Vagina (tissue), 2 donors: ENCODE measurements at places on chromosomes 2 and 18.

GRCh38 chr2:65868177-65868576 is 435.8 kb upstream of the SPRED2 start:
- DNase-seq = no peak

- DNase-seq = no peak
Measured at GRCh38 chr2:181959508-181959907, 26.1 kb upstream of the PPP1R1C start.

- no peak for DNase-seq
Measured at GRCh38 chr2:229571243-229571642, 143.1 kb downstream of the DNER start.

GRCh38 chr2:60413814-60414168 is 139.7 kb downstream of the BCL11A start:
- DNase-seq = no peak

DNA sequence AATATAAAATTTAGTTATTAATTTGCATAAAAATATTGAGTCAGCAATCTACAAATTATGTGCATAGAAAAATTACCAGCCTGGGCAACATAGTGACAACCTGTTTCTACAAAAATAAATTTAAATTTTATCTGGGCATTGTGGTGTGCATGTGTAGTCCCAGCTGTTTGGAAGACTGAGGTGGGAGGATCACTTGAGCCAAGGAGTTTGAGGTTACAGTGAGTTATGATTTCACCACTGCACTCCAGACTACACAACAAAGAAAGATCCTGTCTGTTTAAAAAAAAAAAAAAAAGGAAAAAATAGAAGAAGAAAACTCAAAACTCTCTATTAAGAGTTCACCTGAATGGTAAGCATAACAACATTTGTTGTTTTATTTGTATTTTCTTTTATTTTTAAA is 1048.4 kb upstream of the CDH2 start:
- no peak for DNase-seq

DNA sequence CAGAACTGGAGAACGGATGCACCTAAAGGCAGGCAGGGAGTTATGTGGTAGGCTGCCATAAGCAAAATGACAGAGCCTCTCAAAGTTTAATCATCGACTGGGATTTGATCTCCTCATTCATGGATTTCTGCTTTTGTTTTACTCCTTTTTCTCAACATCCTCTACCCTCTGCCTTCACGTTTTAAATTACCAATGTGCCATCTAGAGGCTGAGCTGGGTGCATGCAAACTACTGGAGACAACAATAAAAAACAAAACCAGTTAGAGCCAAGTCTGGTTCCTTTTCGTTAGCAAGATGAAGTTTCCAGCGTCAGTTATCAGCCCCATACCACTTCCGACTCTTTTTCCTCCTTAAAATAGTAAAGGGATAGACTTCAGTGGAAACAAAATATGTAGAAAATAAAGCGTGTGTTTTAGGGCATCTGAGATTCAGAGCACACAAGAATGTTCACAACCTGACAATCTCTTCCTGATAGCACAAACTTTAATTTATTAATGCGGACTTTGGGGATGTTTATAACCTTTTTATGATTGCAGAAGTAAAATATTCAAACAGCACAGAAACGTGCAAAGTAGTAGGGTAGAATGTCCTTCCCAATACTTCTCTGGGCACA is 117.0 kb downstream of the LAMA1 start:
- no peak for DNase-seq

DNA sequence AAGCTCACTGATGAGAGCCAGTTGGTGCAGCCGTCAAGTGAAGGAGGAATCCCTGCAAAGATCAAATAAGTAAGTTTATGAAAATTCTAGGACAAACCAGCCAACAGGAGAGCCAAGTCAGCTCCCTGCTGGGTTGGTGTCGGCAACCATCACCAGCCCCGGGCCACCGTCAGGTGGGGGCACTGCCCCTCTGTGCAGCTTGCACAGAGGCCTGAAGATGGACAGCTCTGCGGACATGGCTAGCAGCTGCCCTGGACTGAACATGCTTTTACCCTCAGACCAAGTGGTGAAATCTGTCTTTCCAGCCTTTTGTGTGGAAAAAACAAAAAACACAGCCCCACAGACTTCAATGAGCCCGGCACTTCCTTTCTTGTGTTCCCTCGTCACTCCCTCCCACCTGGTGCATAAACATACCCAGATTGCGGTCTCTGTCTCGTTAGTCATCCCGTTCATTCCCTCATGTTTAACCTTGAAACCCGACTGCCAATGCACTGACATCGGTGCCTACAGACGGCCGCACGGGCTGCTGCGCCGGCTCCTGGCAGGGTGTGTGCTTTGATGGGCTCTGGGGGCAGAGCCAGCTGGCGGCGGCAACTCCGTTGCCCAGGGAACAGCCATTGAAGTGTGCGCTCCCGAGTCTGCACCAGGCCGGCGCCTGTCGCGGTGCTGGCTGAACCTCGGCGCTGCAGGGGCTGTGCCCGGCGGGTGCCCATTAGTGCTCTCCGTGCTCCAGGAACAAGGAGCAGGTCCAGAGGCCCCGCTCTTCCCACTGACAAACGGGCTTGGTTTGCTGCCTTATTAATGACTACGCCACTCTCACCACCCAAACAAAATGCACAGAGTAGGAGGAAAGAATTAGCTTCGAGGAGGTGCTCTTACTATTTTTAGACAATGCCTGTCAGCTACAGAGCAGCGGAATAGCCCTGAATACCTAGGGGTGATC is 95.3 kb downstream of the EIPR1 start:
- DNase-seq = no peak

DNA sequence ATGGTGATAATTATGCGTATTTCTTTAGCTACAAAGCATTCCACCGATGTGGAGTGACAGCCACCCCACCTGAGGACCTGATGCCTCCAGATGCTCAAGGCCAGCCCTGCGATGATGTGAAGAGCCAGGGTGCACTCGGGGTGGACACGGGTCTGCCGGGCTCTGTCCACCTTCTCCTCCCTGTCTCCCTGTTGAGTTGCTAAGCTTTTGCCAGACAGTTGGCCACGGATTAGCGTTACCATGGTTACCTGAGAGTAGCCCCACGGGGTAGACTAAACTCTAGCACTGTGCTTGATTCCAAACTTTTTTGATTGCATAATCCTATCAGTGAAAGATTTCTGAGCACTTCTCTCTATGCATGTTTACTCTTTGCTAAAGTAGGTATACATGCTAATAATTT is 86.2 kb downstream of the SMIM21 start:
- no peak for DNase-seq

GRCh38 chr2:63786471-63786870 is 55.2 kb upstream of the UGP2 start:
- DNase-seq = no peak

DNA sequence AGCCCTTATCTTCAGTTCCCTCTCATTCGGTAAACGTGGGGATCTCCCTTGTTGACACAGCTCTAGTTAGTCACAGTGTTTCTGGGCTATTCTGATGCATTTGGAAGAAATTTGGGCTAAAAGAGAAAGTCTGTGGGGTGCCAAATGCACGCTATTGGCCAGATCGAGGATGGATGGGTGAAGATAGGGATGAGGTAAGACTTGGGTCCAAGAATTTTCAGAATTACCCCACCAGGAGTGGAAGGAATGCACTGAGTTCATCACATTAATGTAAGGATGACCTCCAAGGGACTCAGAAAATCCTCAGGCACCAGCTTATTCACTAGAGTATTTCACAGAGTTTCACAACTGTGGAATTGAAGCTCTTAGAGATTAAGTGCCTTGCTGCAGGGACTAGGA is 49.3 kb downstream of the NRP2 start:
- no peak for DNase-seq

DNA sequence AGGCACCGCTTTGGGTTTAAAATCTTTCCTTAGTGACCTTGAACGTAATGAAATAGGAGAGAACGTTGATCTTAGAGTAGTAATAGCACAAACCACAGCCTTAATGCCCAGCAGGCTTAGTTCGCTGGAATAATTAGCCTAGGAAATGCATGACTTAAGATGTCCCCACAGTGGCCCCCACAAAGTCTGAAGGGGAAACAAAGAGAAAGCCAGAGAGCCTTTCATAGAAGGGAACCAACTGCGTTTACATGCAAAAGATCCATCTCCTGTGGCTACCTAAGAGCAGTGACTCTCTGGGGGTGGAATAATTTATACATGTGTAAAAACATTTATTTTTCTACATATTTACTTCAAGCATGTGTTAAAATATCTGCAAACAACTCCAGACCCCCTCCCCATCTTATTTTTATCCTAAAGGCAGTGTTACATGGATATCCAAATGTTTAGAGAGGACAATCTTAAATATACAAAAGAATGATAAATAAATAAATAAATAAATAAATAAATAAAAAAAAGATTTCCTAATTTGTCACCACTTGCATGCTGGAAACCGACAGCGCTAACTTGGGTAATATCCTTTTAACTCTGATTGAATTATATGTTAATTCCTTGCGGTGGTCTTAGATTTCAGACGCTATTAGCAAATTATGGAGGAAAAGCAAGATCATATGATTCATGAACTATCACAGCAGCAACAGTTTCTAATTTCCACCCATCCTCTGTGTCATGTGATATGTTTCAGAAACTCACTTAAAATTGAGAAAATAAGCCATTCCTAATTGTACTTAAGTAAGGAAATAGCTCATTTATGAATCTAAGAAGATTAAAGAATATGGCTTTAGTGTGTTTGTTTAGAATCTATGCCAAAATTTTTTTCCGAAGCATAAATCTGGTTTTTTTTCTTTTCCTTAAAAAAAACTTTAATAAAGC is 23.4 kb upstream of the CYP1B1 start:
- DNase-seq = no peak

DNA sequence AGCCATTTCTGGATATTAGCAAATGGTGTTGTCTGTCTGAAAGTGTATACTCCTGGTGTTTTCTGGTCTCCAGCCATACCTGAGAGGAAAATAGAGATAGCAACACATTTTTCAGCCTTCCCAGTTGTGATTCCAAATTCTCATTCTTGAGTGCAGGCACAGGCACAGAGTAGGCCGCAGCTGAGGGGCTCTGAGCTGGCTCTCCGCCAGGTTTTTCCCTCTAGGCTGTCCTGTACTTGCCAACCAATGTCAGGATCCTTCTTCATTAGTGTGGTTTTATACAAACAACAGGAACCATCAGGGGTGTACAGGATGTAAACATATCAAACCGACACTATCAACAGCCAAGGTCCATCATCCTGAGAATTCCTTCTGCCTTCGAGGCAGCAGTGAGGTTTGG is 1733.6 kb upstream of the CELF4 start:
- no peak for DNase-seq

DNA sequence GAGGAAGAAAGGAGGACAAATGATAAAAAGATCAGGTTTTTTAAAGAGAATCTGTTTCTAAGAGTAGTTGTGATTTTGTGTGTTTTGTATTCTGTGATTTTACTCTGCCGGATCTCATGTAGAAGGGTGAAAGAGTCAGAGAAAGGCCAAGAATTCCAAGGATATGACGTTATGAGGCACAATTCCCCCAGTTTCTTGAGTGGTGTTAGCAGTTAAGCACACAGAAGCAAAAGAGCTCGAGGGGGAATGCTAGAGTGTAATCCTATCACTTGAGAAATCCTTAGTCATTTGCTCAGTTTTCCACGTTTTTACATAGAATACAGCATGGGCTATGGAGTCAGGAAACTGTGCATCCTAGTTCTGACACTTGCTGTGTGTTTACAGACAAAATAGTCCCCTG is 34.8 kb downstream of the METTL4 start:
- no peak for DNase-seq

DNA sequence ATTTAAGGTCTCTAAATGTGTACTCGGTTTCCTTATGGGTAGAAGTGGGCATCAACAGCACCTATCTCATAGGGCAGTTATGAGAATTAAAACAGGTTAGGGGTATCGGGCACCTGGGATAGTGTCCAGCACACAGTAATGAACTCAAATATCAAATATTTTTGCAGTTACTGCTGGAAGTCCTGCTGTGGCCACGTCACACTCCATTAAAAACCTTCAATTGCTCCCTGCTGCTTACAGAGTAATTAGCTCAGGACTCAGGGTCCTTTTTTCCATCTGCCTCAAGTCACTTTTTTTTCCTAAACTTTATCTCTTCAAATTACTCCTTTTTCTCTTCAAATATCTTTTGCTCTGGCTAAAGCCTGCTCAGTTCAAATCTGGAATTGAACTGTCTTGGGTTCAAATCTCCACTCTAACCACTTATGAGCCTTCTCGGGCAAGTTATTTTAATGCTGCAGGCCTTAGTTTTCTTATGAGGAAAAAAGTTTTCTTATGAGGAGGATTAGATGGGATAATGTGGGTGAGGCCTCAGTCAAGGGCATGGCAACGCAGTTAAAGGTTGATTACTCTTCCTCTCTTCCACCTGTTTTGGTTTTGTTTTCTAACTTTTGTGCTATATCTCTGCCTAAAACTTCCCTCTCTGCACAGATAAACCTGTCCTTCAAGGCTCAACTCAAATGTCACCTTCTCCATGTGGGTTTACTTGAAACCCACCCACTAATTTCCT is 36.6 kb downstream of the SPRED2 start:
- no peak for DNase-seq

- DNase-seq = no peak
Measured at GRCh38 chr2:1556776-1557466, 143.7 kb downstream of the TPO start.

DNA sequence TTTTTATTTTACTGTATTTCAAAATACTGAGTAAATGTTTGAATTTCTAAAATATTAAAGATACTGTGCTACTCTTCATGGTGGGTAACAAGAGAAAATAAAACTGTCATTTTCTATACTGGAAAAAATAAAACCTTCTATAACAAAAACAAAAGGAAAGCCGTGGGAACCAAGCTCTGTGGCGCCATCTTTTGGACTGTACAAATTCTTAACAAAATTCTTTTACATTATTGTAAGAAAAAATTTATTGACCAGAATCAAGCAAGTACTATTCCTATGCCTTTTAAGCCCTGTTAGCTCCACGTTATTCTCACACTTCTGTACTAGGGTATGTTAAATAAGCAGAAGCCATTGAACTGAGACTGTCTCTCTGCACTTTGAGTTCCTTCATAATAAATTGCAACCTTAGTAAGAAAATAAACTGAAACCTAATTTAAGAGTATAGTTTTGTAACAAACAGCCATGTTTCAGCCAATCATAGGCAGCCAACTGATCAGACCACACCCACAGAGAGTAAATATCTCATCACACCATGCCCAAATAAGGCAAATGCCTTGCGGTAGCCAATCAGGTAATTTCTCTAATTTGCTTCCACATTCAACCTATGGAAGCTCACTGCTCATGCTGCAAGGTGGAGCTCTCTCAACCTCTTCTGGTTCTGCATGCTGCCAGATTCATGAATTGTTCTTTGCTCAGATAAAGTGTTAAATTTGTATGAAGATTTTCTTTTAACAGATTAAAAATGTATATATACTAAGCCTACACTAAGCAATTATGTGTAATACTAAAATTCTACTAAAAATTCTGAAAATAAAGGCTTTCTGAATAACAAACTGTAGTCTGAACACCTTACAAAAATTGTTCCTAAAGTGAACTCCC is 42.2 kb downstream of the HIBCH start:
- no peak for DNase-seq

DNA sequence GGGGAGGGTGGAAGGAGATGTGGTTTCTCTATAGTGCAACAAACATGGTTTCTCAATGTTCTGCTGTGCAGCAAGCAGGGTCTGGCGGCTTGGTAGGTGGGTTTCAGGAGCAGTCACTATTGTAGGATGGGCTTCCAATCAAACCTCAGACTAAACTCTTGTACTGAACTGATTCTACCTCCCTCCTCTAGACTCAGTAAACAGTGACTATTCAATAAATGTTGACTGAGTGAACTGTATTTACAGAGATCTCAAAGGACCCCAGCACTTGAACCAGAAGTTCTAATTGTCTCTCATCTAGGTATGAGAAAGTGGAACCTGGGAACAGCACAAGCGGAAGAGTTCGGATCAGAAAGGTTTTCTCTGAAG is 26.8 kb upstream of the CYP27A1 start:
- DNase-seq = no peak
